ENCODE measurements at places on chromosomes 16 and 17.

- no peak for DNase-seq
Measured at GRCh38 chr17:44359458-44360143, 4.1 kb downstream of the FAM171A2 start.

GRCh38 chr17:59839651-59840328, 53.0 kb downstream of the TUBD1 start:
- DNase-seq, result no peak

- no peak for DNase-seq
Measured at GRCh38 chr16:79163691-79164387, 436.7 kb downstream of the MAF start.

DNA sequence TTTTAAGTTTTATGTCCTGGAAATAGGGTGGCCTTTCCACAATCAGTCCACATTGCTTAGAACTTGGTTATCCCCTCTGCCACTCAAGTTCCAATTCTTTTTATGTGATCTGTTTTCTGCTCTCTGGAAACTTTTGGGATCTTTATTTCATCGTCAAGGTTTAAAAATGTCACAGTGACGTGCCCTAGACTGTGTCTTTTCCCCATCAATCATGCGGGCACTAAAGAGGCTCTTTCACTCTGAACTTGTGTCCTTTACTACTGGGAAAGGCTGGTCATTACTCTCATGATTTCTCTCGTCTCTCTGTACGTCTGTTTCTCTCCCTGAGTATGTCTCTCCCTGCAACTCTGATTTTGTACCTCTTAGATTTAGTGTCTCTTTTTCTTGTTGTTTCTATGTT, 189.8 kb upstream of the AXIN2 start:
- no peak for DNase-seq

- no peak for DNase-seq
Measured at GRCh38 chr17:50675627-50676026, 32.1 kb downstream of the ANKRD40 start.

GRCh38 chr16:57061084-57061905, 31.1 kb upstream of the CPNE2 start:
- no peak for DNase-seq

- no peak for DNase-seq
Measured at GRCh38 chr16:67537636-67538591, 9.3 kb downstream of the RIPOR1 start.

DNA sequence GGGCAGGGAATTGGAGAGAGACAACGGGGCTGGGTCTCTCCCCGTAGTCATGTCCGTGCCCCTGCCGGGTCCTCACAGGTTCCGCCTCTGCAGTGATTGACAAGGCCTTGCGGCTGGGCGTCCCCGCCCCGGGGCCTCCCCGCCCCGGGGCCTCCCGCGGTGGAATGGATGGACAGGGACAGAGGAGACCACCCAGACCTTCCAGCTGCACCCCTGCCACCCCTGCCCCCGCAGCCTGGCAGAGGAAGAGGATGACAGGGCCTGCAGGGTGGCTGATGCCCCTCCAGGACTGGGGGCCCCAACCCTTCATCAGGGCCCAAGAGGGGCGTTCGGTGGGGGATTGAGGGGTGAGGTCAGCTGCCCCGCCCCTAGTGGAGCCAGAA, 216.4 kb upstream of the CIBAR2 start:
- DNase-seq, result no peak

- no peak for DNase-seq
Measured at GRCh38 chr16:29876594-29877249, 13.7 kb upstream of the CDIPT start.

- DNase-seq, result no peak
Measured at GRCh38 chr16:66620429-66620795, 15.9 kb downstream of the CMTM3 start.

GRCh38 chr17:231966-232807, 50.7 kb upstream of the DOC2B start:
- DNase-seq, result no peak

GRCh38 chr16:64950731-64951130, 171.1 kb downstream of the CDH11 start:
- no peak for DNase-seq

GRCh38 chr17:47265983-47266541, 12.4 kb downstream of the ITGB3 start:
- no peak for DNase-seq

- DNase-seq, result no peak
Measured at GRCh38 chr16:74562117-74562516, 44.8 kb downstream of the GLG1 start.

GRCh38 chr17:67759355-67760171, 41.8 kb downstream of the NOL11 start:
- DNase-seq, result no peak

- no peak for DNase-seq
Measured at GRCh38 chr17:42991471-42991870, 6.7 kb upstream of the RPL27 start.

- DNase-seq, result no peak
Measured at GRCh38 chr16:86757704-86758040, 179.3 kb downstream of the FOXL1 start.

Data from activated CD4-positive, alpha-beta T cell treated with anti-CD3 and anti-CD28 coated beads, Interleukin-2, amount 50 U/mL, for 24 hours (primary cell).